ENCODE measurements at places on chromosomes 13 and 19.

GRCh38 chr13:102203718-102204117, 198.1 kb downstream of the FGF14 start:
- no peak for DNase-seq

DNA sequence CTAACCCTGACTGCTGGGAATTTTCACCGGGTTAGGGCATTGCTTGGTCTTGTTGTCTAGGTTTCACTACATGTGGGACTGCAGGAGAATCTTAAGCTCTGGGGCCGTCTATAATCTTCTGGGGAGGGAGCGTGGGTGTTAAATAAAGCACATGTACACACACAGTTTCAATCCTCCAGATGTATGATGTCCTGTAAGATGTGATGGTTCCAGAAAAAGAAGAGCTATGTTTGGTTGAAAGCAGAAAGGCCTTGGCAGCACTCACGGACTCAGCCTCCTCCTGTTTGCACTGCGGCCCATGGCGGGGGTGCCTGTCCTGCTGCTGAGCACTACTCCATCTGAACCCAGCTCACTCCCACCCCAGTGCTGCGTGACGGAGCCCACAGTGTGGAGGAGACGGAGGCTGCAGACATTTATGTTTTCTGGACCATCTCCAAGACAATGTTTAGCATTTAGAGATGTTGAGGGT, 343.5 kb downstream of the TEX29 start:
- no peak for DNase-seq

DNA sequence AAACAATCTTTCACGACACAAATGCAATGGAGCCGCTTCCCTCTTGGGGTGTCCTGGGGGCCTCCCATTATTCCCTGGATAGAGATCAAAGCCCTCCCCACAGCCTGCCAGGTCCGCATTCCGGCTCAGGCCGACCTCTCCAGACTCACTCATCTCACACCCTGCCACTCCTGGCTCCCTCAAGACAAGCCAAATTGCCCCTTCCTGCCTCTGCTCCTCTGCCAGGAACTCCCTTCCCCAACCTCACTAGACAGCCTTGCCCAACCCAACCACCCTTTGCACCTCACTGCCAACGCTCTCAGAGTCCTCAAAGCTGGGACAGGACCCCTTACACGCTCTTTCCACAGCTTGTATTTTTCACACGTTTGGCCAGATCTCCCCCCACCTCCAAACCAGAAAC, 1.5 kb downstream of the ABHD17A start:
- DNase-seq = no peak

DNA sequence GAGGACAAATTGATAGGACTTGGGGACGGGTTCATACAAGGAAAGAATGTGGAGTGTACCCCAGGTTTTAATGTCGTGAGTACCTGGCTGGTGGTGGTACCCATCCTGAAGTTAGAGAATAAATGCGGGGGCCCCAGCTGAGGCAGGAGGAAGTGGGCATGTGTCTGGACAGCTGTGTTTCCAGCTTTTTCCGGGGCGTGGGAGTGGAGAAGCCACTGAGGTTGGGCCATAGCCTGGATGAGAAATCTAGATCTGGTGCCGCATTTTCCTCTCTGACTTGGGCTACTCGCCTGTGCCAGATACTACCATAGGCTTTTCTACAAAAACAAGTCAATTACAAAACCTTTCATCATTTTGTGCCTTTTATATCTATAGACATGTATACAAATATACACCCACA, 147.4 kb downstream of the STK24 start:
- DNase-seq = no peak

DNA sequence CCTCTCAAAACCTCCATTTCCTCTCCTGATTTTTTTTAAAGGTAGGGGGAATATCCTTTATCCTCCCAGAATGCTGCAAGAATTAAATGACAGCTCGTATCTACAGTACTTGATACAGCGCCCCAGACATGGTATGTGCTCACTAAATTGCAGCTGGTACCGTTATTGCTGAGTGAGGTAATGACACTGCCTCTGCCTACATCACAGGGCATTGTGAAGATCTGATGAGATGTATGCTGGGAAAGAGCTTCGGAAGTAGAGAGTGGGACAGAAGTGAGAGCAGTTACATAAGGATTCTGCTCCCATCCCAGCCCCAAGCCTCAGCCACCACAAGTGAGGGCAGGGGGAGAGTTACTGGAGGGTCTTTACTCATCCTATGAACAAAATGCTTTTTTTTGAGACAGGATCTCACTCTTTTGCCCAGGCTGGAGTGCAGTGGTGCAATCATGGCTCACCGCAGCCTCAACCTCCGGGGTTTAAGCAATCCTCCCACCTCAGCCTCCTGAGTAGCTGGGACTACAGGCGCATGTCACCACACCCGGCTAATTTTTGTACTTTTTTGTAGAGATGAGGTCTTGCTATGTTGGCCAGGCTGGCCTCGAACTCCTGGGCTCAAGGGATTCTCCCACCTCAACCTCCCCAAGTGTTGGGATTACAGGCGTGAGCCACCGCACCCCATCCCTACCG, 1.7 kb upstream of the FKRP start:
- DNase-seq = no peak

GRCh38 chr13:27549406-27549981, 70.8 kb downstream of the LNX2 start:
- DNase-seq = no peak

Data from activated T-helper 1 cell treated with Interleukin-2 at 50 U/mL for 16 hours (primary cell).